Panc1 (cell line): ENCODE measurements at places on chromosomes 16 and 17. TPM values are rescaled to one million over a fixed set of nuclear protein-coding genes. Genes with fewer than 3 reads are reported as not detected.

The TP53TG3 gene
- 1.2 TPM for total RNA-seq

The EXOC3L1 gene
- total RNA-seq = 0.41 TPM

GRCh38 chr16:79282806-79283205 lies 317.7 kb downstream of the MAF start:
- H3K4me1 ChIP-seq = no peaks in the 10 kb centered on the region
- H3K4me3 ChIP-seq = no peak overlapping the region
- H3K36me3 ChIP-seq = no peaks in the 10 kb centered on the region

- H3K27ac ChIP-seq = no peak overlapping the region
These were observed 20.5 kb downstream of the ZNF207 start for GRCh38 chr17:32370426-32370825.

The DPEP2 gene
- total RNA-seq = not detected

DNA sequence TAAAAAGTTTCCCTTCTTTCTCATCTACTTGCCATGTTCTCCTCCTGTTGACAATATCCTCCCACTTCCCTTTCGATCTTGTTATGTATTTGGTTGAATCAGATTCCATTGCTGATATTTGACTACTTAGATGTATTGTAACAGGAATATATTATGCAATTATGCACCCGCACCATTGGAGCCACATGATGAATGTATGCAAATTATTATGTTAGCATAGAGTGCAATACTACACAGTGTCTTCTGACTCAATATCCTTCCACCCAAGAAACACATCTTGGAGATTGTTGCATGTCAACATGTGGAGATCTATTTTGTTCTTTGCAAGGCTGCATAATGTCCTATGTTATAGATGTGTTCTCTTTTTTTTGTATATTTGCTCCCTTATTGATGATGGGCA lies 219.2 kb upstream of the RBFOX1 start:
- no peaks in the 10 kb centered on the region for H3K36me3 ChIP-seq
- H3K27me3 ChIP-seq = no peaks in the 10 kb centered on the region
- no peak overlapping the region for H3K4me3 ChIP-seq
- H3K27ac ChIP-seq = no peak overlapping the region
- H3K4me1 ChIP-seq = no peaks in the 10 kb centered on the region
- no peak for DNase-seq

DNA sequence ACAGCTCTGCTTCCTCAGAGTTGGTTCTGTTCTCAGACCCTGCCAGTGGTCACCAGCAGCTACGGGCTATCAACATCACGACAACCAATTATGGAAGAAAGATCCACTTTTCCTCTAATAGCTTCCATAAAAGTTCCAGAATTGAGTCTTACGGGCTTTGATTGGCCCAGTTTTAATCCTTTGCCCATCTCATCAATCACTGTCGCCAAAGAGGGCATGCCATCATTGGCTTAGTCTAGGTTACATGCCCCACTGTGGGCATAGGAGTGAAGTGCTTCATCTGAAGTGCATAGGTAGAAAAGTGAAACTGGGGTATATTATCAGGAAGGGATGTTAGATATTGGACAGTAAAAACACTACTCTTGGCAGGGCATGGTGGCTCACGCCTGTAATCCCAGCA lies 76.6 kb upstream of the DHX40 start:
- H3K4me1 ChIP-seq = no peaks in the 10 kb centered on the region
- H3K36me3 ChIP-seq = no peaks in the 10 kb centered on the region
- no peak overlapping the region for H3K27ac ChIP-seq
- no peak for DNase-seq
- no peak overlapping the region for H3K4me3 ChIP-seq
- no peaks in the 10 kb centered on the region for H3K27me3 ChIP-seq

DNA sequence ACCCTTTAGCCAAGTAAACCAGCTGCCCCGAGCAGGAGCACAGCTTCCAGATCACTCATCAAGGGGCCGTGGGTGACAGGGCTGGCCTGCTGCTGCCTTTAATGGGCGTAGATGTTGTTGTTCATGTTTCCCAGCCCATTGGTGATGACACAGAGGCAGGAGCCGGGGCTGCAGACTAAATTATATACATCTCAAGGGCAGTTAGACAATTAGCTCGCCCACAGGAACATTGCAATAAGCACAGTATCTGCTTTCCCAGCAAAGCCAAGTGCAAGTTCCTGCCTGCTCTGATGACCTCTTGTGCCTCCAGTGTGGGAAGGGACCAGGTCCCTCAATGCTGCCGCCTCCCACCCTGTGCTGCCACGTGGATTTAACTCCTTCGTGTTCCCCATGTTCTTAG lies 485.8 kb downstream of the MAF start:
- H3K27me3 ChIP-seq = no peaks in the 10 kb centered on the region
- no peak overlapping the region for H3K27ac ChIP-seq
- DNase-seq = no peak
- H3K4me3 ChIP-seq = no peak overlapping the region
- no peaks in the 10 kb centered on the region for H3K36me3 ChIP-seq

The OR1F1 gene
- total RNA-seq = 0.26 TPM

The CEP20 gene
- 94.3 TPM for total RNA-seq

GRCh38 chr16:54098247-54098646 lies 188.3 kb downstream of the IRX3 start:
- no peak overlapping the region for H3K27ac ChIP-seq
- no peak for DNase-seq
- H3K36me3 ChIP-seq = no peaks in the 10 kb centered on the region
- H3K4me1 ChIP-seq = no peaks in the 10 kb centered on the region
- no peaks in the 10 kb centered on the region for H3K27me3 ChIP-seq

The RNF43 gene
- total RNA-seq = 4.7 TPM

The MYH8 gene
- not detected for total RNA-seq

DNA sequence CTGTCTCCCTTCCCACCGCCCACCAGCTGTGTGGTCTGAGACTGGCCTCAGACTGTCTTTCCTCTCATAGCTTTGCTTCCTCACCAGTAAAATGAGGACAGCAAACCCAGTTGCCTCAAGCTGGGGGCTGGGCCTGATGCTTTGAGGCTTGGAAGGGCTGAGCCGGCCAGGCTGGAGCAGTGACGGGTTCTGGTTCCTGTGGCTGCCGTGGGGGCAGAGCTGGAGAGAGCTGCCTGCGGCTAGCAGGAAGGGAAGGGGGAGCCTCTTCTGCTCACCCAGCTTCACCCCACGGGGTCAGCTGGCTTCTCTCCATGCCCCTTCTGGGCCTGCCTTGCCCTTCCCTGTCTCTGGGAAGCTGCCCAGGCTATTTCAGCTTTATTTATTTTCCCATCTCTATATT lies 23.7 kb downstream of the LASP1 start:
- H3K27me3 ChIP-seq = no peaks in the 10 kb centered on the region
- H3K4me1 ChIP-seq = peaks cover 12% of the 10 kb centered on the region

The SCNN1B gene
- total RNA-seq = 10.7 TPM

DNA sequence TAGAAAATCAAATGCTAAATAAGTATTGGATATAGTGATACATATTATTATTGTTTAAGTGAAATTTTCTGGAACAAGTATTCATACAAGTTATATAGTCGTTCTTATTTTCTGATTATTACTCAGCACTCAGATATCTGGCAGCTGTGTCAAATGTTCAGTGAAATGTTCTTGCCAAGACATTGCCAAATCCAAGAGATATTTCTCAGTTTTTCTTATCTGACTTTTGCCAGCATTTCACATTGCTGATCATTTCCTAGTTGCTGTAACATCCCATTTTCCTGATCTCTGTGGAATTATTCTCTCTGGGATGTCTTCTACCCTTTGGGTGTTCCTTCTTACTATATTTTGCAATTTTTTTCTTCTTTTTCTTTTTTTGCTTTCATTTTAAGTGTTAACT lies 262.3 kb downstream of the KIF2B start:
- H3K4me3 ChIP-seq = no peak overlapping the region
- no peaks in the 10 kb centered on the region for H3K36me3 ChIP-seq
- no peak for DNase-seq

DNA sequence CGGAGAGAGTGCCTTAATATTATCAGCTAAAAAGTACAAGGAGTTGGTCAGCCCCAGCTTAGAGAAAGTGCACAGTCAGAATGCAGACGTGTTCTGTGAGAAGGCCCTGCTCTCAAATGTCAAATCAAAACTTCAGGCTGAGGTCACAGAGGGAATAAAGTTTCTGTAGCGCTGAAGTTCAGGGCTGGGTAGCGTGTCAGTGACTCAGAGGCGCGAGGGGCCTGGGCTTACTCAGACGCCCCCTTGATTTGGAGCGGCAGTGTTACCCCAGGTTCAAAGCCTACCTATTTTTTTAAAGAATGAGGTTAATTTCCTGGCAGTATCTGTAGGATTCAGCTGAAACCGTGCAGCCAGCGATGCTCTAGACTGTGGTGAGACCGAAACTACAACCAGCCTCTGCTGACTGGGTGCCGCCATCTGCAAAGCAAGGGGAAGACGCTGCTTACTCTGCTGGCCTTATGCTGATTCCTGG lies 4.8 kb downstream of the CIAO3 start:
- H3K27me3 ChIP-seq = no peaks in the 10 kb centered on the region
- H3K36me3 ChIP-seq = peaks cover 5% of the 10 kb centered on the region
- peaks cover 8% of the 10 kb centered on the region; the same call in 1 of the 2 replicates for H3K4me1 ChIP-seq
- DNase-seq = no peak
- no peak overlapping the region for H3K27ac ChIP-seq

- no peaks in the 10 kb centered on the region for H3K36me3 ChIP-seq
- H3K4me1 ChIP-seq = peaks cover 10% of the 10 kb centered on the region
- H3K27me3 ChIP-seq = no peaks in the 10 kb centered on the region
- no peak for DNase-seq
- H3K4me3 ChIP-seq = no peak overlapping the region
These were observed 200.5 kb downstream of the ZFHX3 start for GRCh38 chr16:72847187-72848027.

DNA sequence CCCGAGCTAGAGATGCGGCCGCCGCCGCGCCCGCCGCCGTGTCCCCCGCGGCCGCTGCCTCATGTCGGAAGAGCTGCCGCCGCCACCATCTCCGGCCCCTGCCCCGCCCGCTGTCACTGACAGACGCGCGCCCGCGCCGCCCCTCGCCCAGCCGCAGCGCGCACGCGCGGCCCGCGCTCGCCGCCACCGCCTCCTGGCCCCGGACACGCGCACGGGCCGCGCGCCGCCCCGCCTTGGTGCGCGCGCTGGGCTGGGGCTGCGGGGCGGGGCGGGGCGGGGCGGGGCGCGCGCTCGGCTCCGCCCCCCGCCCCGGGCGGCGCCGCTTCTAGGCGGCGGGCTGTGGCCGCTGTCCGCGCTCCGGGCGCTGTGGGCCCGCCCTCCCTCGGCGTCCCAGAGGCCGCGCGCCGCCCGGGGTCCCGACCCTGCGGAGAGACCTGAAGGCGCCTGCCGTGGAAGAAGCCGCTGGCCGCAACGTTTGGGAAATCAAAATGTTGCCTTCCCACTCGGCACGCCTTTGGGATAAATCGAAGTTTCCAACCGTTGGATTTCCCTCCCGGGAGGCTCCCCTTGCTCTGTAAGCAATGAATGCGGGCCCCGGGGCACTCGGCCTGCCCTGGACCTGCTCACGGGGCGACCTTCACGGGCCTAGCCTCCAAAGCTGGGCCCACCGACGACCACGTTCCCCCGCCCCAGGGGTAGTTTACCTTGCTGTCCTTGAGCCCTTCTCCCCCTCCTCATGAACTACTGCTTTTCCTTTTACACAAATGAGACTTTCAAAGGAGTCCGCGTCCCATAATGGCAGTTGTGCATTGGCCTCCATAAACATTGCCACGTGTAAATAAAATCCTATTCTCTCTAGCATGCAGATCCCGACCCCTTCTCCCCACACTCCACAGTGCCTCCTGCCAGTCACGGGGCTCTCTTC lies at the start of gene ADCY9:
Gene ADCY9 (minus strand): TSS at position 118 of the 925 bp plus-strand sequence. CDS start 1,000 bp downstream, outside the sequence.
- peak within 1 kb of the TSS; percentile 90 for H3K27ac ChIP-seq

DNA sequence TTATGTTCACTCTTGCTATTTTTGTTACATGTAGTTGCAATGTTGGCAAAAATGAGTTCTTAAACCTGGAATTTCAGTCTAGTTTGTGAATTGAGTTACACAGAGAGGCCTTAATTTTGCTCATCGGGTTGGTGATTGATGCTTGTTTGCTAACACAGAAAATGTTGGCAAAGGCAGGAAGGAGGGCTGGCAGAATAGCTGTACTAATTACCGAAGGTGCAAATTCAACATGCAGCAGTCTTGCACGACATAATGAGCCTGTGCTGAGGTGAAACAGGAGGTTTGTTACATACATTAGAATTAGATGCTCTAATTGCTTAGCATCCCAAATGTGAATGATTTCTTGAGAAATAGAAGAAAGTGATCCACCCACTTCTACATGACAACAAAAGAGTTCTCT lies 475.0 kb upstream of the TOM1L1 start:
- no peak for DNase-seq
- no peaks in the 10 kb centered on the region for H3K4me1 ChIP-seq
- H3K4me3 ChIP-seq = no peak overlapping the region
- H3K27me3 ChIP-seq = no peaks in the 10 kb centered on the region

- H3K4me1 ChIP-seq = peaks cover 53% of the 10 kb centered on the region
- H3K36me3 ChIP-seq = peaks cover 2% of the 10 kb centered on the region; the same call in 1 of the 2 replicates
- peak overlapping the region; percentile 59 for H3K27ac ChIP-seq
- no peak for DNase-seq
These were observed 2.8 kb downstream of the PKMYT1 start for GRCh38 chr16:2977440-2977839.

GRCh38 chr16:85341972-85342695 lies 229.9 kb upstream of the CIBAR2 start:
- H3K36me3 ChIP-seq = no peaks in the 10 kb centered on the region
- no peak overlapping the region for H3K4me3 ChIP-seq

The USP7 gene
- total RNA-seq = 125 TPM

The TBC1D3G gene
- total RNA-seq = 0.15 TPM

The SYCE1L gene
- 4.5 TPM for total RNA-seq

- no peak overlapping the region for H3K4me3 ChIP-seq
- no peak overlapping the region for H3K27ac ChIP-seq
- peaks cover 7% of the 10 kb centered on the region for H3K4me1 ChIP-seq
These were observed 9.0 kb upstream of the CDH3 start for GRCh38 chr16:68636064-68636560.

DNA sequence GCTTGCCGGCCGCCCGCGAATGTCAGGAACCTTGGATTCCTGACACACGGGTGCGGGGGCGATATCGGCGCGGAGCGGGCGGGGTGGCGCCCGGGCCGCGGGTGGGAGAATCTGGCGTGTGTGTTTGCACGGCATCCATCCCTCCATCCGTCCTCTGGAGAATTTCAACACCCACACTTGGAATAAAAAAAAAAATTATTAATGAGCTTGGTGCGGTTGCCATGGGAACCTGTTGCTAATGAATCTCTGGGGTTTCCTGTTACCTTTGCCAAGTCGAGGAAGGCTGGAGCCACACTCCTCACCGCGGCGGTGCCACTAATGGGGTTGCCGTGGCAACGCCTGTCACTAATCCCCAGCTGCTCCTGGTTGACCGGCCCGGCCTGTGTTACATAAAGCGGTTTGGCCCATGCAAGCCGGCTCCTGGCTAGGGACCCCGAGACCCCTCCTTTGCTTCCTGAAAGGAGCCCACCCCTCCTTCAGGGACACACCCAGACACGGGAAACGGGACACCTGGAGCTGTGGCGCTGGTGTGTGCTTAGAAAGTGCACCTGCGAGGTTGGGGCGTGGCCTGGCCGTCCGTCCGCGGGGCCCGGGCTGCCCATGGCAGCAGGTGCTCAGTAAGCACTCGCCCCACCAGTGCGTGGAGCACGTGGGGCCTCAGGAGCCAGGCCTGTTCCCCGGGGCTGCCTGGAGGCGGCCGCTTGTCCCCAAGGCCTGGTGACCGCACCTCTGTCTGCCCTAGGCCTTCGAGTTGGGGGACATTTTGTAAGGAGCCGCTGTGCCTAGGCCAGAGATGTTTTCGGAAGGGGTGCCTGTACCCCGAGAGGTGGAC lies 14.6 kb downstream of the CACNA1H start:
- no peak for DNase-seq
- no peaks in the 10 kb centered on the region for H3K27me3 ChIP-seq
- no peak overlapping the region for H3K4me3 ChIP-seq
- peaks cover 31% of the 10 kb centered on the region for H3K4me1 ChIP-seq
- no peaks in the 10 kb centered on the region for H3K36me3 ChIP-seq

The MYL4 gene
- 0.49 TPM for total RNA-seq

- peak overlapping the region; percentile 90 for H3K27ac ChIP-seq
- H3K4me3 ChIP-seq = no peak overlapping the region
- no peak for DNase-seq
- H3K36me3 ChIP-seq = no peaks in the 10 kb centered on the region
- no peaks in the 10 kb centered on the region for H3K27me3 ChIP-seq
These were observed 236.3 kb downstream of the SEC14L1 start for GRCh38 chr17:77376795-77377709.
